ENCODE measurements at places on chromosomes 13 and 19.
A peak's percentile ranks its signal among the peaks of the same experiment; 100 is the strongest.

DNA sequence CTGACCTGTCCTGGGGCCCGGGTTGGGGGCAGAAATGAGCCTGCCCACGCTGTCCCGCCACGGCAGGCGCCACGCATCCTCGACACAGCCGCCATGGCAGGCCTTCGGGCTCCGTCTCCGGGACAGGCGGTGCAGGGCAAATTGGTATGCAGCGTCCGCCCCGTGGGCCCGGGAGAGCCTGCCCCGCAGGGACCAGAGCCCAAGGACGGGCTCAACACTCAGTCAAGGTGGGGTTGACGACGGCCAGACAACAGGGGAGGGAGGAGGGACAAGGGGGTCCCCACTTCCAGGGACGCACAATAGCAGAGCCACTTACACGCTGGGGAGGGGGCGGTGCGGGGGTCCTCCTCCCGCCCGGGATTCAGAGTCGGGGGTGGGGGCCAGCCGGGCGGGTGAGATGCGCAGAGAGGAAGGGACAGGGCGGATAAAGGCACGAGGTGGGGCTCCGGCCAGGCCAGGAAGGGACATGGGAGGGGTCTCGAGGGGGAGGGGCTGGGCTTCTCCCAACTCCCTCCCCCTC, 1.2 kb downstream of the CTXN1 start:
- no peak for DNase-seq

- DNase-seq, result no peak
These were observed 15.7 kb upstream of the OBI1 start for GRCh38 chr13:78674638-78675037.

DNA sequence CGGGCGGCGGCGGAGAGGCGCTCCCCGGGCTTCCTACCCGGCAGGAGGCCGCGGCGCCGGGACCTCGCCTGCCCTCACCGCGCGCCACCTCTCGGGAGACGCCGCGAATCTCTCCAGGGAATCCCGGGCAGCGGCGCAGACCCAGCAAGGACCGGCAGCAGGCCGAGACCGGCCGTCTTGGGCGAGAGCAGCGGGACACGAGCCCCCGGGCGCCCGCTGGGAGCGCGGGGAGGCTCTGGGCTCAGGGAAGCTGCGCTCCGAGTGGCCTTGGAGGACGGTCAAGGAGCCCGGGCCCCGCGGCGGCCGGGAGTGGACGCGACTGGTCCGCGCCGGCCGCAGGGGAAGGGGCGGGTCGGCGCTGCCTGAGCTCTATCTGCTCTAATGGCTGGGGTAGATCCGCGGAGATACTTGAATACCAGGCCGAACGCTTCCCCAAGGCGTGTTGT, 14.7 kb downstream of the CDX2 start:
- no peak for DNase-seq

DNA sequence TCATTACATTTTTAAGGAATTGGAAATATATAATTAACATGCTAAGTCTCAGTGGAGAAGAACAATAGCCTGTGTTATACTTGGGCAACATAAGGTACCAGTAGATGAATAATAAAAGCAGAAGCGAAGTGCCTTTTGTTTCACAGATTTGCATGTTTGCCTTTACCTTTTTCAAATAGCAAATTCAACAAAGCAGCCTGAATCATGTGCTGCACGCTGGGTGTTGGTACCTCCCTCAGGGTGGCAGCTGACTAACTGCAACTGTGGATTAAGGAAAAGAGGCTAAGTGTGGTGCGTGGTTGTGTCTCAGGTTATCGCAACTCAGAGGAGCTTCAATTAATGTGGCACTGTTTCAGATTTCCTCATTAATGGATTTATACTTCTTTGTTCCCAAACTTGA, 189.0 kb downstream of the LMO7 start:
- DNase-seq, result no peak

GRCh38 chr19:58009666-58010301, 7.2 kb upstream of the ZNF606 start:
- no peak for DNase-seq

GRCh38 chr13:22090106-22090505, 419.2 kb downstream of the FGF9 start:
- peak; percentile 24 for DNase-seq

- DNase-seq, result no peak
These were observed 44.8 kb downstream of the SIPA1L3 start for GRCh38 chr19:37951816-37952210.

- DNase-seq, result no peak
These were observed 91.6 kb upstream of the SIAH3 start for GRCh38 chr13:45943120-45943519.

DNA sequence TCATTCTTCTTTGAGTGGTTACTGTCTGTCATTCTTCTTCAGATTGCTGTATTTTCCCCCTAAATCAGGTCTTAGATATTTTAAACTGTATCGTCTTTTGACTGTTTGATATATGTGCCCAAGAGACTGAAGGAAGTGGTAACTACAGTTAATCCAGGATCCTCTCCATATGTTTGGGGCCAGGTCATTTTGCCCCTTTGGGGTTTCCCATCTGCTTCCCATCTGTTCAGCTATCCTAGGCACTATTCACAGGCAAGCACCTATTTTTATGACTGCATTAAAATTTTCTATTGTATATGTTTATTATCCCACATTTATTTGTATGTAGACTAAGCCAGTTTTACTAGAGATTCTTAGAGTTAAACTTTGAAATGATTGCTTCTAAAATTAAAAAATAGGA, 244.2 kb downstream of the PCCA start:
- no peak for DNase-seq

DNA sequence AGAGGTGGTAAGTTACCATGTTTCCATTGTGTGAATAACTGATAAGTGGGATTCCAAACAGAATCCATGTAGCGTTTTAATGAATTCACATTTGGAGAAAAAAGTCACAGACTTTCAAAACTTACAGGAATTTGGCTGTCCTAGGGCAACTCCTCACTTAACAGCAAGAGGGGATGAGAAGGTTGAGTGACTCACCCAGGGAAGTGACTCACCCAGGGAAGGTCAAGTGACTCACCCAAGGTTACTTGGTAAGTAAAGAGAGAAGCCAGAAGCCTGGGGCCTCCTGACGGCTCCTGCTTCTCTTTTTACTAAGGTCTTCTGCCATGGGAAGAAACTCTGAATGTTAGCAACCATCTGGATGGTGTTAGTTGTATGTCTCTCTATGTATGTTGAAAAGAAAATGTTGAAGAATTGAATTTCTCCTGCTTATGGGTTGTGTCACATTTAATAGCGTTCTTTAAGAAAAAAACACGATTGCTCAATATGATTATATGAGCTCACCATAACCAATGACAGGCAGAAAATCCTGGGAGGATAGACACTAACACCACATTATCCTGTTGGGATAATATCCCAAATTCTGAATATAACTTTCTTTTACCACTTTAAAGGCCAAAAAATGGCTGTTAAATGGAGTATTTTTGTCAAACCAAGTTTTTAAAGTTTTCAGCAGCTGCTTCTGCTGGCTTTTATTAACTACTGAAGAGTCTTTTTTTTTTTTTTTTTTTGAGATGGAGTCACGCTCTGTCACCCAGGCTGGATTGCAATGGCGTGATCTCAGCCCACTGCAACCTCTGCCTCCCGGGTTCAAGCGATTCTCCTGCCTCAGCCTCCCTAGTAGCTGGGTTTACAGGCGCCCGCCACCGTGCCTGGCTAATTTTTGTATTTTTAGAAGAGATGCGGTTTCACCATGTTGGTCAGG, 195.6 kb downstream of the GGACT start:
- peak; percentile 92 for DNase-seq

DNA sequence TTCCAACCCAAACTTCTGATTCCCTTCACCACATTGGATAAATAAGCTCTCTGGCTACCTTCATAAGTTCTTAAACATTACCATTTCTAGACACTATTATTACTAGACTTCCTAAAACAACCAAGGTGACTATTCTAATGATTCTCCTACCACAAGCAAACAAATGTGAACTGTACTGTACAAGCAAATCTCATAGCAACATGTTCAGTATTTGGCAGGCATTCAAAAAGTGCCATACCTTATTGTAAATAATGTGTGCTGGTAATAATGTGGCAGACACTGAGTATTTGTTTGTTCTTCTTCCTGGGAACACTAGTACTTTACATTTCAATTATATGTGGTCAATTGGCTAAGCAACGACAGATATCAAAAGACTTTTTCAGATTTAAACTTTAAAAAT, 986.0 kb upstream of the SPRY2 start:
- no peak for DNase-seq

- DNase-seq, result no peak
These were observed 8.8 kb downstream of the ATP4B start for GRCh38 chr13:113649212-113649611.

DNA sequence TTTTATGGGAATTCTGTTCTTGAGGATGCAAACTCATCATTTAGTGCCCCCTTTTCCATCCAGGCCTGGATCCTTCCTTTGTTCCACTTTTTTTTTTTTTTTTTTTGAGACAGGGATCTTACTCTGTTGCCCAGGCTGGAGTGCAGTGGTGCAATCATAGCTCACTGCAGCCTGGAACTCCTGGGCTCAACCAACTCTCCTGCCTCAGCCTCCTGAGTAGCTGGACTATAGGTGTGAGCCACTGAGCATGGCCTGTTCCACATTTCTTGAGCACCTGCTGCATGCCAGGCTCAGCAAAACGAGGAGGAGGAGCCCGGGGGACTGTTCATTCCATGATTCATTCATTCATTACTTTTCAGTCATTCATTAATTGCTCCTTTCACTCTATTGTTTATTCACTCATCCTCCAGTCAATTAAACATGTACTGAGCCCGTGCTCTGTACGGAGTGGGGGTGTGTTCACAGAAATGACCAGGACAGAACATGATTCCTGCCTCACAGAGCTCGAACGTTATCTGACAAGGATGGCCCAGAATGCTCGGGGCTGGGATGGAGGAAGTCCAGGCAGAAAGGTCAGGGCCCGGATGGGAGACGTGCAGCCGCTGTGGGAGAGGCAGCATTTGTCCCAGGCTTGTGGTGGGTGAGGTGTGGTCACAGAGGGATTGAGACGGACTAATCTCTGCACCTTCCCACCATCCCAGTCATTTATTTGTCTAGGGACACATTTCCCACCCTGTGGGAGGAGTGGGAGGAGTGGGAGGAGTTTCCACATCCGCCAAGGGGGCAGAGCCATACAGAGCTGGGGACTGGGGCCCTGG, 51.2 kb upstream of the SHKBP1 start:
- DNase-seq, result no peak

GRCh38 chr13:66021846-66022245, 1208.3 kb downstream of the PCDH9 start:
- no peak for DNase-seq

DNA sequence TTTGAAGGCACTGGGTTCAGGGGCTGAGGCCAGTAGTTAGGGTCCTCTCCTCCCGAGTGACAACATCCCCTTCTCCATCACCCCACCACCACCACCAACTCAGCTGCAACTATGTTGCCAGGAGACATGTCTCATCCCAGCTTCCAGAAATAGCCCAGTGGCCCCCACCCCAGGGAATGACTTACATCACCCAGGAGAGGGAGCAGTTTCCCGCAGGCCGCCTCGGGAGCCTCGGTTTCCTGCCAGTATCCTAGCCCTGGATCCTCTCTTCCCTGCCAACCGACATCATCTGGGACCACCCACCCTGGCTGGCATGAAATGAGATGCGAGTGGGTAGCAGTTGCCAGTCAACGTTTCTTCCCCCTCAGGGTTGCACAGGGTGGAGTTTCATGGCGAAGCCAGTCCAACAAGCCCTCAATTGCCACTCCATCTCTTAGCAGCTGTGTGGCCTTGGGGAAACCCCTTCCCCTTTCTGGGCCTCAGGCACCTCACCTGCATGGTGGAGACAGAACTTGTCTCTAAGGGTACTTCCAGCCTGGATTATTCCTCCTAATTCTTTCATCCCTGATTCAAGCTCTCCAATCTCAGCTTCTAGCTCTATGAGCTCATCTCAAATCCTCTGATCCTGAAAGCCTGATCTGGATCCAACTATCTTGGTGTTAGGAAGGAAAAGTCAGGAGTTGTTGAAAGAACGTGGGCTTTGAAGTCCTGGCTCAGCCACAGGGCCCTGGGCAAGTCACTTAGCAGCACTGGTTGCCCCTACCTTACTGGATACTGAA, 3.9 kb upstream of the GSK3A start:
- DNase-seq, result peak; percentile 1

DNA sequence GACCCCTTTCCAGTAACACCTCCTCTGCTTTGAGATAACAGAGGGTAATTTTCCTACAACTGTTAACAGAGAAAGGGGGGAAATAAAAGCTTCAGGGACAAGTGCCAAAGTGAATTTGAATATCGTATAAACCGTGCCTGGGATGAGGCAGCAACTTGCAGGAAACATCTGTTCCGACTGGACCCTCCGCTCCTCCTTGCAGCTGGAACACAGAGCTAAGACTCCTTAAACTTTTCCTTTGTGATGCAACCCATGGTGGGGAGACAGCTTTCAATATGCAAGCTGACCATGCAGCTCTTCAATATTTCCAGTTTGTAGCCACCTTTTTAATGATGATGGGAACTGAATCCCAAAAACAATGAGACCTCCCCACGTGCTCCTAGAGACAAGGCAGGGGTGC, 432.6 kb downstream of the ZNF536 start:
- DNase-seq, result no peak

GRCh38 chr13:59391696-59392095, 772.0 kb downstream of the DIAPH3 start:
- DNase-seq, result peak; percentile 63

DNA sequence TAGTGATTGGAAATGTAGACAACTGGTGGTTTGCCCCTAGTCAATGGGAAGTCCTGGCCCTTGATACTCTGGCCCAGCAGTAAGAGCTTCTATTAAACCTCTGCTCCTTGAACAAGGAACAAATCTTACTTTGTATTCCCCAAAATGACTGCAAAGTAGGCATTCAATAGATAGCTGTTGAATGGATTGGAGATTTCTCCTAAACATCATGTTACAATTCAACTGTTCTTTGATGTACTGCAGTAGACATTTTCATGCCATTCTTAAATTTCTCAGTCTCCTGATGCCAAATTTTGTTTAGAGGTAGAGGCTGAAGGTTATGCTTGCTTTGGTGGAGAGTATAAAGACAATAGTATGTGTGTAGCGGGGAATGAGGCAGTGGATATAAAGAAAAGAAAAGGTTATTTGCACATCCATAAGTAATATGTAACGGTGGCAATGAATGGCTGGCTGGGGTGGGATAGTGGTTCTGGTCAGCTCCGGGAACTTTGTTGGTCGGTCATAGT, 12.8 kb downstream of the MIR17HG start:
- no peak for DNase-seq

DNA sequence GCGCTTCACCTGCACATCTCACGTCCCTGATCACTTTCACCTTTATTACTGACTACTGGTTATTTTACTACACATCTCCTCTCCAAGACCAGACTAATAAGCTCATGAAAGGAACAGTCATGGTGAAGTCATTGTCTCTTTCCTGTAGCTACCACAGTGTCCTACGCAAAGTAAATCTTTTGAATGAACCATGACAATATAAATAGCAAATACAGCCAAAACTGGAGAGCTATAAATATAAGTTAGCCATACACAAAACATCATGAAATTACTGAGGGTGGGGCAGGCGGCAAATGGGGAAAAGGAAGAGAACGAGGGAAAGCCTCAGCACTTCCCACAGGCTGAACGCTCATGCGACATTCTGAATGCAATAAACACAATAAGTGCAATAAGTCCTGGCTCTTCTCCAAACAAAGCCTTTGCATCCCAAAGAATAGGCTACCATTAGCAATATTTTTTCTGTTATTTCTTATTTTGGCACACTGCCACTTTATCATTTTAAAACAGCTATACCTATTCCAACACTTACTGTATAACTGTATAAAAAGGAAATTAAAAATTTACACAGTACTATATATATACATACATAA, 62.5 kb downstream of the TUBGCP3 start:
- no peak for DNase-seq

- DNase-seq, result no peak
These were observed 61.9 kb downstream of the MLLT1 start for GRCh38 chr19:6217752-6218334.

All from LoVo (cell line).